ENCODE measurements at places on chromosomes 1 and 21. TPM values are rescaled to one million over a fixed set of nuclear protein-coding genes. Genes with fewer than 3 reads are reported as not detected.

RUNX3 gene
- 218 TPM for total RNA-seq

GBP2 gene
- total RNA-seq = 165 TPM

PTTG1IP gene
- 50.8 TPM for total RNA-seq

CDC14A gene
- 25.4 TPM for total RNA-seq

EDN2 gene
- not detected for total RNA-seq

MPZ gene
- total RNA-seq = 1.8 TPM

DNA sequence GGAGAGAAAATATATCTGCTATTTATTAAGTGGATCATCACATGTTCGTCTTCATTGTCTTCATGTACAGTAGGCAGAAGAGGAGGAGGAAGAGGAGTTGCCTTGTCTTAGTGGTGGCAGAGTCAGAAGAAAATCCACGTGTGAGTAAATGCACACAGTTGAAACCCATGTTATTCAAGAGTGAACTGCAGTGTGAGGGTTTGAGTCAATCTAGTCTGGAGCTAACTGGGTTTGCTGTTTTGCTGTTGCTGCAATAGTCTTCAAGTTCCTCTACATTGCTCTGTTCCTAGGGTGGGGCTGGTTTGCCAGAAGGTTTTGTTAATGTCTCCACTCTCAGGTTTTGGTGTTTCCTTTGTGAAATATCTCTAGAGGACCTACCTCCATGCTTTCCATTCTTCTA, 3.1 kb upstream of the CD1A start:
- H3K27me3 ChIP-seq = no peaks in the 10 kb centered on the region
- no peak overlapping the region for H3K27ac ChIP-seq
- no peak for DNase-seq
- peaks cover 24% of the 10 kb centered on the region for H3K4me1 ChIP-seq

DNA sequence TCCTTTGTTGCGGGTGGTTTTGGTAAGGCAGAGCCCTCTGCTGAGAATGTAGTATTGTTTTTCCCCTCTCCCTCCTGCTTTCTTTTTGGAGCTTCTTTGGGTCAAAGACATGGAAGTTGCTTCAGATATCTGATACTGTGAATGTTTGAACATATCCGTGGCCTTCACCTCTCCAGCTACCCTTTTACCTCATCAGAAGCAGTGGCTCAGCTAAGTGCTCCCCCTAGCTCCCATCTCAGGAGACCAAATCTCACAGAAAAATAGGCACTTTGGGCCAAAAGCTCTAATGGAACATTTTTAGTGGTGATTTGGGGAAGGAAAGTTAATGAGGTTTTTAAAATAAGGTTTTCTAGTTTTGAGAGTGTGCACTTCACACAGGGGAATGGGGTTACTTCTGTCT, 6.3 kb downstream of the TMEM200B start:
- H3K4me1 ChIP-seq = peaks cover 6% of the 10 kb centered on the region
- H3K27me3 ChIP-seq = no peaks in the 10 kb centered on the region
- peaks cover 39% of the 10 kb centered on the region for H3K36me3 ChIP-seq
- no peak overlapping the region for H3K27ac ChIP-seq
- DNase-seq = no peak

DNA sequence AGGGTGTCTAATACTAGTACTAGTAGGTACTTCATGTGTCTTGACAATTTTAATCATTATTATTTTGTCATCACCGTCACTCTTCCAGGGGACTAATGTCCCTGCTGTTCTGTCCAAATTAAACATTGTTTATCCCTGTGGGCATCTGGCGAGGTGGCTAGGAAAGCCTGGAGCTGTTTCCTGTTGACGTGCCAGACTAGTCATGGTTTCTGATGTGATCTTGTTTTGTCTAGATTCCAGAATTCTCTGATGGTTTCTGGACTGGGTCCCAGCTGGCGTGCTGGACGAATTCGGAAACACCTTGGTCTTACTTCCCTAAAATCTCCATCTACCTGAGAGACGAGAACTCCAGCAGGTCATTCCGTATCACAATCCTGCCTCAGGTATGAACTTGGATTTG, 66.1 kb upstream of the FAM3B start:
- no peaks in the 10 kb centered on the region for H3K4me1 ChIP-seq
- no peak overlapping the region for H3K27ac ChIP-seq
- H3K4me3 ChIP-seq = no peak overlapping the region
- DNase-seq = no peak

DNA sequence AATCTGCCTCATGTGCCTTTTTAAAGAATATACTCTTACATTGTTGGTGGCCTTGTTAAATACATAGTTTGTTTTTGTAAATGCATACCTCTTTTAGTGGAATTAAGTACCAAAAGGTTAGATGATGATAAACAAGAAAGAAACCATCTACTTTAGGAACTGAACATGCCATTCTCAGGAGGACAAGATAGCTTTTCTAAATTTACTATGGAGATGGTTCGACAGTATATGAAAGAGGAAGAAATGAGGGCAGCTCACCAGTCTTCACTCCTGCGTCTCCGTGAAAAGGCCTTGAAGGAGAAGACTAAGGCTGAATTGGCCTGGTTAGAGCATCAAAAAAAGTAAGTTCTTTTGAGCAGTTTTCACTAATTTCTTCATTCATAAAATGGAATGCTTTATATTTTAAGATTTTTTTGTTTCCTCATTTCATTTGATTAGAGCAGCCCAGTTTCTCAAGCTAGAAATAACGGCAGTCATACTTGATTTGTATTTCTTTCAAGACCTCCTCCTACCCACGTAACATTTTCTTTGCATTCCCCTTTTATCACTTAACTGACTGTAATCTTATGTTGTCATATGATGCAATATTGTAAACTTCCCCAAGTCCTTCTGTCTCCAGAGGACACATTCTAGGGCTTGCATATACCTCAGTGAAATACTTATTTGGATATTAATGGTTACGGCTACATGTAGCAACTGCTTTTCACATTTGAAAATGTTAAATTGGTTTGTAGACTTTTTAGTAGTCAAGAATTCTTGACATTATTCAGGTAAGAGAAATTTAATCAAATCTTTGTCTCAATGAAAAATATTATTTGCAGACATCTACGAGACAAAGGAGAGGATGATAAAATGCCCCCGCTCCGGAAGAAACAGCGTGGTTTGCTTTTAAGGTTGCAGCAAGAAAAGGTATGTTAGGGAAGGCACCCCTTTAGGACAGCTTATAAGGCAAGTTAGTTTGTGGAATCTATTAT, 99.3 kb downstream of the CEP350 start:
- no peak overlapping the region for H3K4me3 ChIP-seq
- no peaks in the 10 kb centered on the region for H3K27me3 ChIP-seq
- no peak for DNase-seq
- no peak overlapping the region for H3K27ac ChIP-seq
- H3K4me1 ChIP-seq = no peaks in the 10 kb centered on the region

DNA sequence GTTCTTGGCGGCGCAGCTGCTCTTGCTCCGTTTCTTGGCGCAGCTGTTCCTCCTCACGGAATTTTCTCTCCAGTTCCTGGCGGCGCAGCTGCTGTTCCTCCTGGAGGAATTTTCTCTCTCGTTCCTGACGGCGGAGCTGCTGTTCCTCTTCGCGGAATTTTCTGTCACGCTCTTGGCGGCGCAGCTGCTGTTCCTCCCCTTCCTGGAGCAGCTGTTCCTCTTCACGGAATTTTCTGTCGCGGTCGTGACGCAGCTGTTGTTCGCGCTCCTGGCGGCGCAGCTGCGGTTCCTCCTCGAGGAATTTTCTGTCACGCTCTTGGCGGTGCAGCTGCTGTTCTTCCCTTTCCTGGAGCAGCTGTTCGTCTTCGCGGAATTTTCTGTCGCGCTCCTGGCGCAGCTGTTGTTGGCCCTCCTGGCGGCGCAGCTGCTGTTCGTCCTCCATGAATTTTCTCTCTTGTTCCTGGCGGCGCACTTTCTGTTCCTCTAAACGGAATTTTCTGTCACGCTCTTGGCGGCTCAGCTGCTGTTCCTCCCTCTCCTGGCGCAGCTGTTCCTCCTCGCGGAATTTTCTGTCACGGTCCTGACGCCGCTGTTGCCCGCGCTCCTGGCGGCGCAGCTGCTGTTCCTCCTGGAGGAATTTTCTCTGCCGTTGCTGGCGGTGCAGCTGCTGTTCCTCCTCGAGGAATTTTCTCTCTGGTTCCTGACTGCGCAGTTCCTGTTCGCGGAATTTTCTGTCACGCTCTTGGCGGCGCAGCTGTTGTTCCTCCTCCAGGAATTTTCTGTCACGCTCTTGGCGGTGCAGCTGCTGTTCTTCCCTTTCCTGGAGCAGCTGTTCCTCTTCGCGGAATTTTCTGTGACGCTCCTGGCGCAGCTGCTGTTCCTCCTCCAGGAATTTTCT, 7.0 kb downstream of the TCHH start:
- peaks cover 50% of the 10 kb centered on the region for H3K27me3 ChIP-seq
- H3K4me1 ChIP-seq = peaks cover 21% of the 10 kb centered on the region
- no peaks in the 10 kb centered on the region for H3K36me3 ChIP-seq
- H3K4me3 ChIP-seq = no peak overlapping the region
- H3K27ac ChIP-seq = no peak overlapping the region

DNA sequence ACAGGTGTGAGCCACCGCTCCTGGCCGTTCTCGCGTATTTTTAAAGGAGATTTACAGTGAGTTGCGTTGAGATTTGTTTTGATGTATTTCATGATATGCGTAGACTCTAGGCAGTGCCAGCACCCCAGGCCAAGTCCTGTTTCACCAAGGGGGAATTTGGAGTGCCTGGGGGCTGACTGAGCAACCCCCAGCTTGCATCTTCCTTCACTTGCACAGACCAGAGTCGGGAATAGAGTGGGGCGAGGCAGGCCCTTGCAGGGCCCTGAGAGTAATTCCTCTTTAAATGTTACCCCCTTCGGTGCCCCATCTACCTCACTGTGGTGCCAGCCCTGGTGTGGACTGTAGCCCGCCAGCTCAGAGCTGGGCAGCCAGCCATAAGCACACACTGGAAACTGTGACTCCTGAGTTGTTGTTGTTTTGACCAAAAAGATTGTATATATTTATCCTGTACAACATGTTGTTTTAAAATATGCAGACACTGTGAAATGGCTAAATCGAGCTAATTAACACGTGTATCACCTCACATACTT, 269.5 kb downstream of the NPHP4 start:
- DNase-seq = peak; percentile 3
- no peaks in the 10 kb centered on the region for H3K36me3 ChIP-seq
- H3K4me1 ChIP-seq = no peaks in the 10 kb centered on the region

- no peaks in the 10 kb centered on the region for H3K27me3 ChIP-seq
- H3K36me3 ChIP-seq = no peaks in the 10 kb centered on the region
- H3K4me1 ChIP-seq = no peaks in the 10 kb centered on the region
- no peak for DNase-seq
- no peak overlapping the region for H3K27ac ChIP-seq
- H3K4me3 ChIP-seq = no peak overlapping the region
These were observed 39.7 kb upstream of the FNBP1L start for GRCh38 chr1:93408203-93408602.

DNA sequence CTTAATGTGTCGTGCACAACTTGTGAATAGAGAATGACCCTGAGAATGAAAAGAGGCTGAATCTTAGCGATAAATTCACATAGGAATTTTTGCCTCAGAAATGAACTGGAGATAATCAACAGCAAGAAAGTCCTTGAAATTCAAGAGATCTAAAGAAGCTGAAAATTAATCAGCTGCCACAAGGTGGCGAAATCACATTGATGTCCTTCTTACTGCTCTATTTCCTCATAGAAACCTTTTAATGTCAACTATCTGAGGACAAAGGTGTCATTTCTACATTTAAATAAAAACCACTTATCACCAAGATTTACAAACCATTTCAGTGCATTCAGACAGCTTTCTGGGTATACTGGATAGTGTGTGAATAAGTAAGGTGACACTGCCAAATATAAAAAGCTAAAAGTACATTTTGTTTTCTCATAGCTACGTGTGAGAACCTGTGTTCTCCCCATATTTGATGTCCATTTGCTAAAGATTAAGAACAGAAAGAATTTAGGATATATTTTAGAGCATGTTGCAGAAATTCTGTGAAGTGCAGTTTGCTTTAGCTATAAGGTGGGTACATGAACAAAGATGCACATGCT, 485.3 kb upstream of the PTBP2 start:
- no peaks in the 10 kb centered on the region for H3K4me1 ChIP-seq
- H3K27me3 ChIP-seq = no peaks in the 10 kb centered on the region
- no peak overlapping the region for H3K4me3 ChIP-seq
- H3K36me3 ChIP-seq = no peaks in the 10 kb centered on the region
- no peak overlapping the region for H3K27ac ChIP-seq

DNA sequence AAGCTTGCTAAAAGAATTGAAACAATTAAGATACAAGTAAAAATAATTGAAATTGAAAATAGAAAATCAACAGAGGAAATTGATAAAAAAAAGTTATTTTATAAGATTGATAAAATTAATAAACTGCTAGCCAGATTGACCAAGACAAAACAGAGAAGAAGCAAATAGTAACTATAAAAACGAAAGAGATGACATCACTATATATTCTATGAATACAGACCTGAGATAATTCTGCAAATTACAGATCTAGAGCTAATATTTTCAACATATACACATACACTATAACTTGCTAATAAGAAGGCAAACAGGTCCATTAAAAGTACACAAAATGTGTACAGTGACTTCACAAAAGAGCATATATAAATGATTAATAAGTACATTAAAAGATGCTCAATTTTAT, 90.1 kb upstream of the RNPC3 start:
- no peaks in the 10 kb centered on the region for H3K4me1 ChIP-seq
- no peak overlapping the region for H3K27ac ChIP-seq
- H3K36me3 ChIP-seq = no peaks in the 10 kb centered on the region
- DNase-seq = no peak
- H3K4me3 ChIP-seq = no peak overlapping the region

DNA sequence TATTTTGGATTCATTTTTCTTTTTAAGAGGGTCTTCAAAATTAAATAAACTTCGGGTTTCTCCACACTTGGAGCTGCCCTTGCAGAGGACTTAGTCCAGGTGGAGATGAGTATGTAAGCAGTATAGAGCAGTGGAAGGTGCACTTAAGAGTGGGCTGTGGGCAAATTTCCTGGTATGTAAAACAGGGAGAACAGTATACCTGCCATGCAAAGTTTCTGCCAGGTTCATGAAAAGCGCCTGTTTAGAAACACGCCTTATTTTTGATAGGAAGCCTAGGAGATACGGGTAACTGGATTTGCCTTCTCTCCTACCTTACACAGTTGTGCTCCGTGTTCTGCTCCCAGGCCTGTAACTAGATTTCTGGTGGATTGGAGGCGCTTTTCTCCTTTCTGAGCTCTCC, 1.2 kb downstream of the KDM4A start:
- H3K4me3 ChIP-seq = peak overlapping the region; percentile 93
- peak overlapping the region; percentile 88 for H3K27ac ChIP-seq
- DNase-seq = no peak
